ENCODE measurements at places on chromosomes 12 and 14.

DNA sequence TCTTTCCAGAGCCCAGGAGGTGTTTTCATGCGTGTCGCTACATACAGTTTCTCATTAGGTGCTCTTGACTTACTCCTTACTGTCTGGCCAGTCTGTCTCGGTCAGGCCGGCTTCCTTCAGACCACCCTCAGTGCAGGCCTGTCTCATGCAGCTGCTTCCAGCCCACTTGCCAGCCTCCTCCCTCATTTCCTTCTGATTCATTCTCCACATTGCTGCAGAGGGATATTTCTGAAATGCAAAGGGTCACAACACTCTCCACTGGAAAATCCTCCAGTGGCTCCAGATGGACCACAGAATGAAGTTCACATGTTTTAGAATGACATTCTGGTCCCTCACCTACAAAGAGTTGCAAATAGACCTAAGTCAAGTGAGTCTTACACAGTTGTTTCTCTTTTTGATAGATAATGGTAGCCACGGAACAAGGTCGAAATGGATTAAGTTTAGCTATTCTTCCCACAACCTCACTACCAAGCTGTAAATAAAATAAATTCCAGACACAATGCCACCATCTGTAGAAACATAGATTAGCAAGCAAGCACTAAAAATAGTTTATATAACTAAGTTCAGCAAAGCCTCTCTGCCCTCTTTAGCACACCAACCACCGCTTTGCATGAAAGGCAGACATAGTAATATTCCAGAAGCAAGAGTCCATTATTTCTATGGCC lies 146.9 kb downstream of the ESR2 start:
- no peak for DNase-seq

DNA sequence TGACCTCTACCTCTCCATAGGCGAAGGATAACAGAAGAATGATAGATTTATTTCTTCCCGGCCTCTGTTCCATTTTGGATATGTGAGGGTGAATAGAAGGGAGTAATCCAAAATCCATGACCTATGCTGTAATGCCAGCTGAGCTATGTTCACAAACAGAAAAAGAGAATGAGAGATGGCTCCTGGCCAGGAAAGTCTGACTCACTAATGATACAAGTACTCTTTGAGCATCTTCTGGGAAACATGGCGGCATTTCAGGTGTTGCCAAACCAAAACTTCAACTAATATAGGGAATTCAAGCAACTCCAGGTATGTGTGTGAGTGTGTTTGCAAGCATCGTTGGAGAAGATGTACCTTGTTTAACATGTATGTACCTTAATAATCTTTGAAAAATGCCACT lies 55.1 kb downstream of the MED13L start:
- peak; percentile 86 for DNase-seq

GRCh38 chr12:115962216-115962615 lies 315.3 kb downstream of the MED13L start:
- DNase-seq, result no peak

- DNase-seq, result peak; percentile 46
These were observed 1.2 kb downstream of the FLRT2 start for GRCh38 chr14:85531141-85531586.

GRCh38 chr14:104550861-104551728 lies 28.5 kb upstream of the C14orf180 start:
- no peak for DNase-seq

All from erythroblast (primary cell).